ENCODE measurements at places on chromosomes 6 and 20.

GRCh38 chr20:38805958-38806854 lies 709 bp downstream of the PPP1R16B start:
- no peak for DNase-seq

DNA sequence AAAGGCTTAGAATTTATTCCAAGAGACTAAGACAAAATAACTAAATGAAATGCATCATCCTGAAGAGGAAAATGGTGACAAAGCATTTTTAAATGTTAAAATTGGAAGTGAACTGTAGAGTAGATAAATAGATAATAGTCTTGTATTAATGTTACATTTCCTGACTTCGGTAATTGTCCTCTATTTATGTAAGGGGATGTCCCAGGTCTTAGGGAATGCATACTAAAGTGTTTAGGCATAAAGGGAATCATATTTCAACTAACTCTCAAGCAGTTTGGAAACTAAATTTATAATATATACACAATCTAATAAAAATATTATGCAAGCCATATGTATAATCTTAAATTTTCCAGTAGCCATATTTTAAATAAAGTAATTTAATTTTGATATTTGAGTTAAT lies 159.3 kb downstream of the WDR27 start:
- no peak for DNase-seq

GRCh38 chr6:16477367-16478149 lies 239.2 kb downstream of the GMPR start:
- peak; percentile 42 for DNase-seq

DNA sequence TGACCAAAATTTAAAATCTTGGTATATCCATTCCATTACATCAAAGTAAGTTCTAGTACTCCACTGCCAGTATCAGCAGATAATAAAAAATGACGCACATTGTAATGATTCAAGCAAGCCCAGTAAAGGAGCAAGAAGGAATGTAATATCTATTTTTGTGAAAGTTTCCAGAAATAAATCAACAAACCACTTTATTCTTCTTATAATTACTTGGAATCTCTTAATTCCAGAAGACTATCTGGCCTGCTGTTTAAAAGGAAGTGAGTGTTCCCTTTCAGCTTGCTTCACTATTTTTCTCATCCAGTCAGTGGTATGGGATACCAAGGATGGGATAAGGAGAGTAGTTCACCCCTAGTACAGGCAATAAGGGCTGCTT lies 42.2 kb upstream of the DSE start:
- DNase-seq, result no peak

DNA sequence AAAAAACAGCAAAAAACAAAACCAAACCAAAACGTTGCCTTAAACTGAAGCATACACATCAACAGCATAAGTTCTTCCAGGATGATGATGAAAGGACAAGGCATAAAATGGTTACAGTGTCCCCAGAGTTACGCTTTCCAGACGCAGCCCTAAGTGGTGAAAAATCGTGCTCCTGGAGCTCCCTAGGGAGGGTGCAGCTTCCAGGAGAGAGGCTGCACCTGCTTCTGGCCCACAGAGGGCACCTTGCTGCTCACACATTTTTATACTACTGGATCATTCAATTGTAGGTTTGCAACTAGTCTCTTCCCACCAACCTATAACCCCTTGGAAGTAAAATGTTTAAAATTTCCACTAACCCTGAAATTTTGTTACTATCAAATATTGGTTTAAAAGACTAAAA lies 115.0 kb downstream of the PRKN start:
- no peak for DNase-seq

GRCh38 chr6:132369526-132369925 lies 31.7 kb downstream of the MOXD1 start:
- no peak for DNase-seq

- no peak for DNase-seq
Measured at GRCh38 chr6:82259389-82259788, 11.8 kb upstream of the IBTK start.

GRCh38 chr6:151655099-151655498 lies 152.4 kb upstream of the ESR1 start:
- no peak for DNase-seq

Data from left hindlimb (tissue), 1 donor.